ENCODE measurements at places on chromosomes 1 and 21. TPM values are rescaled to one million over a fixed set of nuclear protein-coding genes. Genes with fewer than 3 reads are reported as not detected.

CFHR4 gene
- total RNA-seq: not detected

GRCh38 chr21:14273736-14274538 lies 58.0 kb downstream of the RBM11 start:
- no peak for DNase-seq

DNA sequence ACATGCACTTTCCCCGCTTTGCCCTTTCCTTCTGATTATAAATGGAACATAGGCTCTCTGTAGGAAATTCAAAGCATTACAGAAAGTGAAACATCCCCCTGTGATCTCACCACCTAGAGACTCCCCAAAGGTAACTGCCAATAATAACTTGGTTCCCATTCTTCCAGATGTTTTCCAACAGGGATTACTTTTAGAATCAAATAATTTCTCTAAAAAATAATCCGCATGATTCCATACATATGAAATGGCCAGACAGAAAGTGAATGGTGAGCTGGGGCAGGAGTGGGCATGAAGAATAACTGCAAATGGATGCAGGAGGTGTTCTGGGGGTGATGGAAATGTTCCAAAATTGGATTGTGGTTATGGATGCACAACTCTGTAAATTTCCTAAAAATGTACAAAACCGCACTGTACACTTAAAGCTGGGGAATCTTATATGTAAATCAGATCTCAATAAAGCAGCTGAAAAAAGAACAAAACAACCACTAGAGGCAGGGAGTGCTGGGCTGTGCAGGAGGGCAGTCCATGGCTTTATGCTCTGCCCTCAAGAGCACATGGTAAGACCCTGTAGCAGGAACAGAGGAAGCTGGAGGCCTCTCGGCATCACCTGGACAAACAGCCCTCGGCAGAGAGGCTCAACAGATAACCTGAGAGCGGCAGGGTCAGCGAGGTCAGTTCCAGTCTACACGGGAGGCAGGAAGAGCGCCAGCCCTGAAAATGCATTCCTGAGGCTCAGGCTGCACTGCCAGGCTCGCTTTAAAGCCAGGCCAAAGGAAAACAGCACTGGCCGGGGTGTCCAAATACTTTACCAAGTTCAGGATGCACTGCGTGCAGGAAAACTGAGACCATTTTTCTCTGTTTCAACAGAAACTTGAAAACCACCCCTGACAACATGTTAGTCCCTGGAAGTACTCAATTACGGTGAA lies 39.7 kb downstream of the CAPZB start:
- DNase-seq: no peak

- no peak for DNase-seq
These were observed 29.1 kb upstream of the SAMD13 start for GRCh38 chr1:84272401-84272800.

- no peak for DNase-seq
These were observed 36.5 kb downstream of the ZMYND12 start for GRCh38 chr1:42419126-42419821.

DNA sequence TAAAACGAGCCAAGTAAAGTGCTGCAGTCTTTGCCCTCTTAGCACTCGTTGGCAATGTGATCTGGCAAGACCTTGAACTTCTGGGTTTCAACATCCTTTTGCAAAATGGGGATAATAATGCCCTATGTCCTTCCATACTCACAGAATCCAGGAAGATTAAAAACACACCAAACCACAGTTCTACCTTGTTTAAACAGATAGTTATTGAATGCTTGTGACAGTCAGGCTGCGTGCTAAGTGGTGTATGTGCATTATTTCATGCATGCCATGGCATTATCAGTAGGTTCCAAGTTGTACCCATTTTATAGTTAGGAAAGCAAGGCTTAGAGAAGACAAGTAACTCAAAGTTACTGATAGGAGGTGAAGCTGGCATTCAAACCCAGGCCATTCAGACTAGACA lies 308.6 kb upstream of the PROX1 start:
- DNase-seq: no peak

DNA sequence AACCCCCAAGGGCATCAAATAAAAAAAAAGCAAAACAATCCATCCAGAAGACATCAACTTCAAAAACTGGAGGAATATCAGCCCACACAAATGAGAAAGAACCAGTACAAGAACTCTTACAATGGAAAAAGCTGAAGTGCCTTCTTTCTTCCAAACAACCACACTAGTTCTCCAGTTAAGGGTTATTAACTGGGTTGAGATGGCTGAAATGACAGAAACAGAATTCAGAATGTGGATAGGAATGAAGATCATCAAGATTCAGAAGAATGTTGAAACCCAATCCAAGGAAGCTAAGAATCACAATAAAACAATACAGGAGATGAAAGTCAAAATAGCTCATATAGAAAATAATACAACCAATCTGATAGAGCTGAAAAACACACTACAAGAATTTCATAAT lies 104.5 kb downstream of the NME7 start:
- DNase-seq: no peak

DNA sequence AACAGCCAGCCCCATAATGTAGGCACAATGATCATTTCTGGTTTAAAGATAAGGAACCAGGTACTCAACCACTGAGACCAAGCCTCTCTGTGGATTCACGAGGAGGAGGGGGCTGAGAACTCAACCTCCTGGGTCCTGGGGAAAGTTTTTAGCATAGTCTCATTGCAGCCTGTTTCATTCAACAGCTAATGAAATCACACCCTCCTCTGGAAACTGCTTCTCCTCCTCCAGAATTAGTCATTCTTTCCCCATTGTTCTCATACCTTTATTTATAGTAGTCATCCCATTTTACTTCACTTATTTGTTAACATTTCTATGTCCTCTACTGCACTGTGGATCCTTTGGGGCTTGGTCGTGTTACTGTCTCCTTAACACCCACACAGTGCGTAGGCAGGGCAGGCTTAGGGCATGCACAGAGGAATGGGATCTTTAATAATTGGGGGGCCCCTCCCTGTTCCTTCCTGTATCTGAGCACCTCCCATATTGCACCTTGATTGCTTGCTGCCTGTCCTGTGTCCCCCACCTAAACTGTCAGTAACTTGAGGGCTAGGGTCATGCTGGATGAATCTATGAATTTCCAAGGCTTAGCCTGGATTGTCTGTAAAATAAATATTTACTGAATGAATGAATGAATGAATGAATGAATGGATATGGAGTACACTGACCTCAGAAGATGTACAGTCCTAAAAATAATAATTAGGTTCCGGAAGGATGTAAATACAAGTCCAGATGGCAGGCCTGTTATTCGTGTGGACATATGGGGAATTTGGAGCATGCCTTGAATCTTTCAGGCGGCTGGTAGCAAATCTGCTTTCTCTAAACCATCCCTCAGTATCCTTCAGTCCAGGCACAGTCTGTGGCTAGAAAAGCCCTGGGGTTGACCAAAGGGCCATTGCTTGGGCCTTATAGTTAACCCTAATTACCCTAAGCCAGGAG lies 153.8 kb upstream of the HMGB4 start:
- no peak for DNase-seq

DNA sequence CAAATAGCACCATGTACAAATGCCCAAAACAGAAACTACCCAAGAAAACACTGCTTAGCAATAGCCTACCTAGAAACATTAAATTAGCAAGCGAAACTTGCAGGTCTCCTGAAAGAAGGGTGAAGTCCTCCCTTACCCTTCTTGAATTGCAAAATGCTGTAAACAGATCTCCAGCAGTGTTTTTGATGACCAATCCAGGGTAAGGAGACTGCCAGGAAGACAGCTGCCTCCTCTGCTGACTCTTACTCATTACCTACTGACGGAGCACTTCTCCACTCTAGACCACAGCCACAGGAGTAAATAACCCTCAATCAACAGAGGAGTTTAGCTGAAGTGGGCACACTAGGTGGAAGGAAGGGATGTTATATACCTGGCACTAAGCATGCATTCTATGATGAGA lies 32.2 kb upstream of the GADD45A start:
- DNase-seq: no peak

CASQ2 gene
- not detected for total RNA-seq

SYDE2 gene
- total RNA-seq: 3.5 TPM

GRCh38 chr1:235642011-235642942 lies 7.3 kb downstream of the GNG4 start:
- peak; percentile 80 for DNase-seq

DNA sequence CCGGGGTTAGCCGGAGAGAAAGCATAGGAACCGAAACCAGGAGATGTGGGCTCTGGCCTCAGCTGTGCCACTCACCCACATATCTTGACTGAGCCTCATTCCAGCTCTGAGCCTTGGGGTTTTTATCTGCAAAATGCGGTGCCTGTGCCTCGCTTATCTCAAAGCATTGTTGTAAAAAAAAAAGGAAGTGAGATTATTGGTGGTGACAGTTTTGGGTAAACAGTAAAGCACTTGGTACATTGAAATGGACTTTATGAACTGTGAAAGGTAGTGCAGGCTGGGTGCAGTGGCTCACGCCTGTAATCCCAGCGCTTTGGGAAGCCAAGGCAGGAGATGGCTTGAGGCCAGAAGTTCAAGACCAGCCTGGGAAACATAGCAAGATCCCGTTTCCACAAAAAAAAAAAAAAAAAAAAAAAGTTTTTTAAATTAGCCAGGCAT lies 3.8 kb downstream of the PTAFR start:
- no peak for DNase-seq

SHISAL2A gene
- 9.0 TPM for total RNA-seq

PARS2 gene
- 5.1 TPM for total RNA-seq

DNA sequence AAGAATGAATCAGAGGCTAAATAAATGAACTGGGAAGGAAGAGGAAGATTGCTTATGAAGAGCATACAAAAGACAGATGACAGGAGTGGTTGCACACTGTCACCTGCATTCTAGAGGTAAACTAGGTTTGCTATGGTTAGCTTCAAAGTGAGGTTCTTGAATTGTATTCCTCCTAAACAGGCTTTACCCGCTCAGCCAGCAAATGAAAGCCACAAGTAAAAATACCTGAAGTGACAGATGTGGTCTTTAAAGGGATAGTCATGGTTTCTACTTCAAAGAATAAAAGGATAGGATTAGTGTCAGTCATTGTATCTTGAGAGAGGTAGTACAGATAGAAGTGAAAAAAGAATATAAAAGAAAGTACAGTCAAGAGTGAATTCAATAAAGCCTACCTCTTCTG lies 32.4 kb upstream of the PRDX6 start:
- DNase-seq: no peak

DNA sequence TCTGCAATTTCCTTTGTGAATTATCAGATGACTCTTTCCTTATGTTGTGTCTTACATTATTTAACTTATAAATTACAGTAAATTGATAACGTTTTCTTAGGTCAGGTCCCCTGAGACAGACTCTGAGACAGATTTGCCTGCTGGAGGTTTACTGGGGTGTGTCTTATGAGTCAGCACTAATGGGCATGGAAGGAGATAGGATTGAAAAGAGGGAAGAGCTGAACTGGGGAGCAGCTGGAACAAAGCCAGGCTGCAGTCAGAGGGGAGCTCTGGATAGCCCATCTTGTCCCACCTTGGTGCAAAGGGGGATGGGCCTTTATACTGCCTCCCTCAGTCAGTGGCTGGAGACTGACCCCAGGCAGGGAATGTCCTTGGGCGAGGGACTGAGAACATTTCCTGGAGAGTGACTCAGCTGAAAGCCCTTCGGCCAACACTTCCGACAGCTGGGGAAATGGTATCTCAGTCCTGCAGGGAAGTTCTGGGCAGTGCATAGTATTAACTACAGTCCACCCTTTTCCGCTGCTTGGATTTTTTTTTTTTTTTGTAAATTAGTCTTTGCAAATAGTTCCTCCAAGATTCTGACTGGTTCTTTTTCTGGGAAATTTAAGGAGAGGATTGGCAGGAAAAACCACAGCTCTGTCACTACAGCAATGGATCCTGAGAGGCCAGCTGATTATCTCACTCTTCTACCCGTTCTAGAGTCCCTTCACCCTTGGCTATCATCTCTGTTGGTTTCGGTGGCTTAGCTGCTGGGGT lies 39.1 kb upstream of the CDC42BPA start:
- DNase-seq: no peak

- DNase-seq: no peak
These were observed 51.6 kb downstream of the FAM163A start for GRCh38 chr1:179794669-179795068.

RAB42 gene
- total RNA-seq: not detected

ATP1A2 gene
- not detected for total RNA-seq

IVL gene
- not detected for total RNA-seq

SLAMF7 gene
- total RNA-seq: 70.9 TPM

PTPN7 gene
- total RNA-seq: 119 TPM

- peak; percentile 59 for DNase-seq
These were observed 5.1 kb downstream of the TNFRSF8 start for GRCh38 chr1:12067900-12068821.

- no peak for DNase-seq
These were observed 3.0 kb downstream of the RXFP4 start for GRCh38 chr1:155944444-155944799.

DNA sequence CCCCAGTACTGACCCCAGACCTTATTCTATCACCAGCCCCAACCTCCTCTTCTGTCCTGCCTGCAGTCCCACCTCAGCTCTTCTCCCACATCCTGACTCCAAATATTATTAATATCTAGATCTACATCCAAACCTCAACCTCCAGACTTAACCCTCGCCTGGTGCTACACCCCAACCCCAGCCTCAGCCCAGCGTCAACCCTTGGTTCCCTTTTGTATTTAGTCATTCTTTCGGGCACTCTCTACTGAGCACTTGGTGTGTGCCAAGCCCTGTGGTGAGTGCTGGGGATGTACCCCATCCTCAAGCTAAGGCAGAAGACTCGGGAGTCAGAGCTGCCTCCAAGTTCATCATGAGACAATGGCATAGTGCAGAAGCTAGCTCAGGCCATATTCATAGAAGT lies 1.1 kb downstream of the SHISAL2A start:
- peak; percentile 67 for DNase-seq

EDARADD gene
- total RNA-seq: 0.60 TPM

DNA sequence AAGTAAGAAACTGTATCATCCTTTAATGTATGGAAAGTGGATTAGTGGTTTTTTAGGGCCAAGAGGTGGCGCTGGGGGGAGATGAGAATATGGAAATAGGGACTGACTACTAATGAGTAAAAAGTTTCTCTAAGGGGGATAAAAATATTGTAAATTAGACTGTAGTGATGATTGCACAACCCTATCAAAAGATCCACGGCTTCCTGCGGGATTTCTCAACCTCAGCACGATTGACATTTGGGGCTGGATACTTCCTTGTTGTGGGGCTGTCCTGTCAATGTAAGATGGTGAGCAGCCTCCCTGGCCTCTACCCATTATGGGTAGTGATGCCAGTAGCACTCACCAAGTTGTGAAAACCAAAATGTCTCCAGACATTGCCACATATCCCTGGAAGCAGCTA lies 36.0 kb upstream of the PRDM2 start:
- DNase-seq: no peak

DNA sequence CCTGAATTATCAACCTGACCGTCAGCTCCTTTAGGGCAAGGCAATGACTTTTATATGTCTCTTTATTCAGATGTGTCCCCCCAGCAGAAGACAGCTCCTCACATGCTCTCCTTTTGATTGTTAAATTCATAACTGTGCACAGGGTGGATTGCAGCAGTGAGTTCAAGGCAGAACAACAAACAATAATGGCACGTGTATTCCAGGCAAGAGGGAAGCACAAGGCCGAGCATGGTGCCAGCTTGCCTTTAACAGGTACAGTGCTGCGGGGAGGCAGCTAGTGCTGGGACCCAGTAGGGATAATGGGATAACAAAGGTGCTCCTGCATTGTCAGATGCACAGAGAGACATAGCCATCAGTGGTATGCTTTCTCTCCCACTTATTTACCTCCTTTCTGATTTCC lies 248.4 kb downstream of the RHOU start:
- no peak for DNase-seq

MAD2L2 gene
- 115 TPM for total RNA-seq

PADI2 gene
- 0.12 TPM for total RNA-seq
